ENCODE measurements at places on chromosomes 3 and 15.

DNA sequence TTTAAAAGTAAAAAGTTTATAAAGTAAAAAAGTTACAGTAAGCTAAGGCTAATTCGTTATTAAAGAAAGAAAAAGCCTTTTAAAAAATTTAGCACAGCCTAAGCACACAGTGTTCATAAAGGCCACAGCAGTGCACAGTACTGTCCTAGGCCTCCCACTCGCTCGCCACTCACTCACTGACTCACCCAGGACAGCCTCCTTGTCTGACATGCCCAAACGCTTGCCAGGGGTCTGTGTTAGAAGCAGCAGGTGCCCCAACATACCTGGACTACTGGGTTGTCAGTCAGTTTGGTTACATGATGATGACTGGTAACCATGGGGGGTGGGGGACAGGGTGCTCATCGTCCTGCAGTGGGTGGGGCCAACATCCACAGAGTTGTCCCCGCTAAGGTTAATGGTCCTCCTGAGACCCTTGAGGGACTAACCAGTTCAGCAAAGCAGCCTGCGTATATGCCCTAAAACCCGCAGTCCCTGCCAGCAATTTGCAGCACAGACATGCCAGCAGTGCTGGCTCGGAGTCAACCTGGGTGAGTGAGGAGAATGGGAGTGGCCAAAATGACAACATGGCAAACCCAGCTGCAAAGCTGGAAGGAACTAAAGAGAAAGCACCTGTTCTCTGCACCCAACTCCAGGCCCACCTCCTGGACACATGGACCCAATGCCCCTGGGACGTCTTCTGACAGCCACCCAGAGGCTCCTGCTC lies 49.2 kb downstream of the CYFIP1 start:
- no peak for DNase-seq

DNA sequence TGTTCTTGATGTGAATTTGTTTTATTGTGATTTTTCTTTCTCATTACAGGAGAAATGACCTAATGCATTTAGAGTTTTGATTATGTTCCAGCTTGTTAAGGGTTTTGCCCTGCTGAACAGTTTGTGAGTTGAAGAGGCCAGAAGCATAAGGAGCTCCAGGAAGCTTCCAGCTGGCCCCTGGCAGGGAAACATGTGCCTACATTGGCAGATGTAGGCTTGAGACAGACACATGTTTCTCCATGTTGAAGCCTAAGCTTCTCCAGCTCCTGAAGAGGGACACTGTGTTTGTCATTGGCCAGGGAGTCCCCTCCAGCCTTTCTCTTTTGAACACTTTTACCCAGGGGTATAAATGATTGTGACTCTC lies 88.4 kb downstream of the ASB7 start:
- no peak for DNase-seq

DNA sequence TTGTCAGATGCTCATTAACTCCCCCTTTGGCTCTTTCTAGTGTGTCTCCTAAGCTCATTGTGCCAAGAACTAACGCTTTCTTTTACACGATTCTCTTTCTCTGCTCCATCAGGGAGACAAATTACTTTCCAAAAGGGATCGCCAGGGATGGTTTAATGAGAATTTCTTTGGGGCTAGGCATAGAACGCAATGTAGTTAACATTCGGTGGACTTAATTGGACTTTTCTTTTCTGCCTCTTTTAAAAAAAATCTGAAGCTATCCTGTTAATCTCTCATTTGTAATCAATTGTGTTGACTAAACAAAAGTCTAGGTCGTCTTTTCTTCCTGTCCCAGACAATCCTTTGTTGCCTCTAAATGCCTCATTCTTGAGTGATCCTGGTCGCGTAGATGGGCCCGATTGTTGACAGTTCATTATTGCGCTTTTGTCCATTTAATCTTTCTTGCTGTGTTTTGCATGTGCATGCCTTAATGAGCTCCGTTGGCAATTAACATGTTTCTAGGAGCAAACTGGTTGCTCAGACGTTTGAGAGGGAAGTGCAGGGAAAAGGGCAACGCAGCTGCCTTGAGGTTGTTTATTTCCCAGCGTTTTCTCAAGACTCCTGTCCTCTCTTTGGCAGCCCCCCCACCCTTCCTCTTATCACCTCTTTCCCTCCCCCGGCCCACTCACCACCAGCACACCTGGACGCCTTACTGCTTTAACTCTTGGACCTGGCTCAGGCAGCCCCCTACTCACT lies 7.8 kb downstream of the FEZF2 start:
- DNase-seq = no peak

GRCh38 chr15:65339920-65340319 lies 35.4 kb downstream of the RNU5B-1 start:
- no peak for DNase-seq

DNA sequence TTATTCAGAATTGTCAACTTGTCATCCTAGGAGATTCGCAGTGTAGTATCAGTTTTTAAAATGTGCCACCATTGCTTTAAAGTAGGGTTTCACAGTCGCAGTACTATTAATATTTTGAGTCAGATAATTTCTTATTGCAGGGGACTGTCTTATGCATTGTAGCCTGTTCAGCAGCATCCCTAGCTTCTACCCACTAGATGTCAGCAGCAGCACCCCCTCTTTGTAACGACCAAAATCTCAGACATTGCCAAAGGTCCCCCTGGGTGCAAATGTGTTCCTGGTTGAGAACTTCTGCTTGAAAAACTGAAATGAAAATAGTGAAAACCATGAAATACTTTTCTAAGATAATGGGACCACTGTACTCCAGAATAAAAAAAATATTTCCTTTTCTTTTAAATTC lies 474.8 kb downstream of the CNTN3 start:
- no peak for DNase-seq
